Transverse colon (tissue), 4 donors: ENCODE measurements at places on chromosomes 12 and 14. TPM values are rescaled to one million over a fixed set of nuclear protein-coding genes. Genes with fewer than 3 reads are reported as not detected.

CLEC9A gene
- not detected for total RNA-seq

CDH24 gene
- 1.2 TPM for total RNA-seq

HOTAIR gene
- not detected for total RNA-seq

FBXO33 gene
- total RNA-seq: 4.5 TPM

M6PR gene
- 87.5 TPM for total RNA-seq

IFNG gene
- not detected for total RNA-seq

DNA sequence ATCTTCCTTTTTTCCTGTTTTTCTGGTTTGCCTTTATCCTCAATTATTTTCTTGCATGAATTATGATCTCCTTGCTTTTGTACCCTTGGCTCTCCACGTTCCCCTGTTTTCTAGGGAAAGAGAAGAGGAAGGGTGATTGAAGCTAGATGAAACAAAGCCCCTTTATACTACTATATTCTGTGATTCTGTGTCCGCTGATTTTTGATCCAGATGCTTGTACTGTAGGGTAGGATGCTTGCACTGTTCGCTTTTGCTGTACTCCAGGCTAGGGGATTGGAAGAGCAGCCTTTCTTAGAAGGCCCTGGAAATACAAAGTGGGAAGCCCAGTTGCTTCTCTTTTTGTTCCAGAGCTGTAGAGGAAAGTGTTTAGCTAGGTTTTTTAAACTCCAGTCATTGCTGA is 35.1 kb upstream of the KLHDC2 start:
- H3K27ac ChIP-seq: no peak overlapping the region
- no peak for DNase-seq
- peaks cover 9% of the 10 kb centered on the region for H3K36me3 ChIP-seq
- H3K4me3 ChIP-seq: no peak overlapping the region
- H3K27me3 ChIP-seq: no peaks in the 10 kb centered on the region
- no peaks in the 10 kb centered on the region for H3K4me1 ChIP-seq

DNA sequence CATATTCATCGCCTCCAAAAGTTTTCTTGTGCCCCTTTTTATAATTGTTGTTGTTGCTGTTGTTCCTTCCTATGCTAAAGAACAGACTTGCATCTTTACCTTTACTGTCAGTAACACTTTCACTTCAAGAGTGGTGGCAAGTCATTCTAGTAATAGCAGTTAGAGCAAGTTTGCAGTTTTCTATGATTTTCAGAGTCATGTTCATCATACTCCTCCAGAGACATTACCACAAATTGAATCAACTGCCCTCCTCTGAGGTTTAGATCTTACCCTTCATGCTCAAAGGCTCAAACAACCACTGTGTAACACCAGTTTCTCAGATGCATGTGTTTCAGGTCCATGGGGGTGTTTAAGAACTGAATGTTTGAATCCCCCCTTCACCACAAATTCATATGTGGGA is 763.4 kb downstream of the LRFN5 start:
- no peak overlapping the region for H3K27ac ChIP-seq
- no peaks in the 10 kb centered on the region for H3K36me3 ChIP-seq
- no peak overlapping the region for H3K4me3 ChIP-seq
- DNase-seq: no peak
- no peaks in the 10 kb centered on the region for H3K27me3 ChIP-seq

- peaks cover 7% of the 10 kb centered on the region for H3K4me1 ChIP-seq
- H3K36me3 ChIP-seq: no peaks in the 10 kb centered on the region
- peaks cover 75% of the 10 kb centered on the region for H3K27me3 ChIP-seq
These were observed 376 bp downstream of the INSM2 start for GRCh38 chr14:35534208-35534872.

- H3K4me3 ChIP-seq: no peak overlapping the region
- DNase-seq: no peak
- H3K4me1 ChIP-seq: peaks cover 18% of the 10 kb centered on the region
- H3K27ac ChIP-seq: no peak overlapping the region
- H3K36me3 ChIP-seq: no peaks in the 10 kb centered on the region
These were observed 5.5 kb upstream of the SLC7A7 start for GRCh38 chr14:22820731-22821130.

DNA sequence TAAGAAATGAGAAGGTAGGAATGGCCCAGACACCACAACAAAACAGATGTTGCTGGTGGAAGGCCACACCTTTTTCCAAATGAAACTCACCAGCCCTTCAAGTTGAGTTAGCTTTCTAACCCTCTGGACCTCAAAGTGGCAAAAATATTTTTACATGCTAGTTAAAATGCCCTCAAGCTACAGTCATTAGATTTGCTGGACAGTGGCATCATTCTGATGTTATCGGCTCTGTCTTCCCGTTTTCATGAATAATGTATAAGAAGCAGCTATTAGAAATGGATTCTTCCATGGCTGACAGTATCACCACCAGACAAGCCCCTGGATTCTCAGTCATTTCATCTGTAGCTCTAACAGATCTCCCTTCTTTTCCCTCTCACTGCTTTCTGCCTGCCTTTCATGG is 37.1 kb upstream of the PLXNC1 start:
- H3K36me3 ChIP-seq: no peaks in the 10 kb centered on the region
- no peak overlapping the region for H3K4me3 ChIP-seq
- H3K27ac ChIP-seq: no peak overlapping the region
- no peaks in the 10 kb centered on the region for H3K4me1 ChIP-seq
- DNase-seq: no peak
- H3K27me3 ChIP-seq: no peaks in the 10 kb centered on the region

GRCh38 chr12:13222076-13222475 is 25.6 kb downstream of the EMP1 start:
- no peak overlapping the region for H3K27ac ChIP-seq
- H3K36me3 ChIP-seq: no peaks in the 10 kb centered on the region
- H3K27me3 ChIP-seq: no peaks in the 10 kb centered on the region
- peaks cover 14% of the 10 kb centered on the region for H3K4me1 ChIP-seq
- no peak overlapping the region for H3K4me3 ChIP-seq
